ENCODE measurements at places on chromosomes 11 and 22.

GRCh38 chr11:133984828-133985227 lies 28.1 kb upstream of the IGSF9B start:
- no peak for DNase-seq

GRCh38 chr22:19785461-19786263 lies 25.1 kb downstream of the TBX1 start:
- DNase-seq: no peak

DNA sequence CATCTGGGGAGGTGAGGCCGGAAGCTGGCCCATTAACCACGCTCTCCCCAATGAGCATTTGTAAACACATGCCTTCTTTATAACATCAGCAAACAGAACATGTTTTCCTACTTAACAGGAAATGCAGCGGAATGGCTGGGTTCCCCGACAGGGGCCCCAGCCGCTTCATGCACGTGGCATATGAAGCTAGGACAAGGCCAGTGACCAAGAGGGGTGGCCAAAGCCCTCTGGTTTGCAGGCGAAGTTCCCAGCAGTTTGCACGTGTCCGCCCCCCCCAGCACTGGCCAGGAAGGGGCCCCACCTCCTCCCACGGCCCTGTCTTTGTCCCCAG lies 38.7 kb upstream of the LINC01488 start:
- DNase-seq: no peak

DNA sequence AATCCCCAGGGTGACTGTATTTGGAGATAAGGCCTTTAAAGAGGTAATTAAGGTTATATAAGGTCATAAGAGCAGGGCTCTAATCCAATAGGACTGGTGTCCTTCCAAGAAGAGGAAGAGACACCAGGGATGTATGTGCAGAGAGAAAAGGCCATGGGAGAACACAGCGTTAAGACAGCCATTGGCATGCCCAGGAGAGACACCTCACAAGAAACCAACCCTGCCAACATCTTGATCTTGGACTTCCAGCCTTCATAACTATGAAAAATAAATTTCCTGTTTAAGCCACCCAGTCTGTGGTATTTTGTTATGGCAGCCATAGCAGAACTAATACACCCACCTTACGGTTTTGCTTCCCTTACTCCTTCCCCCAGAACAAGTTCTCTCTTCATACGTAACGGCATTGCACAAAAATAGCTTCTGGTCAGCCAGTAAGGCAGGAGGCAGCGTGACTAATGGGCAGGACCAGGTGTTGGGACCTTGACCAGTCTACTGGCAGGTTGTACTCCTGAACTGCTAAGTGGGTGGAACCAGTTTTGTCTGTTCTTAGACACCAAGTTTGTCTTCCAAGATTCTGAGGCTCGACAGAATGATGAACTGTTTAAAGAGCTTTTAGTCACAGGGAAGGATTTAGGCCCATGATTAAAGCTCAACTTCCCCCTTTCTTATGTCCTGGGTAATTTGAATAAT lies 31.9 kb upstream of the UPB1 start:
- DNase-seq: no peak

- no peak for DNase-seq
Observed at GRCh38 chr11:34890089-34890488, 26.1 kb downstream of the APIP start.

DNA sequence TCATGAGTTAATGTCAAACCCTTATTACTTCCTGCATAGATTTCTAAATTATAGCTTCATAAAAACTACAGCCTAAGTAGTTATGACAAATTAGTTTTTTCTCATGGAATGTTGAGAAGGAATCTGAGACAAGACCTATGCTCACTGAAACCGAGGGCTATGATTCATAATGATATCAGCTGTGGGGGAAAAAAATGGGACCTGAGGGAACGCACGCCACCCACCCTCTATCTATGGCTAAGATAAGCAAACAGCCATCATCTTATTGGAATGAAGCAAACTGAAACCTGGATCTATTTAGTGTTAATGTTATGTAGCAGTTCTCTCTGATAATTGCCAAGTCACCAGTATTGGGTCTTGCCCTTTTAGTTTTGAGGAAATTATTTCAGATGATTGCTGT lies 906.9 kb upstream of the RAG2 start:
- no peak for DNase-seq

DNA sequence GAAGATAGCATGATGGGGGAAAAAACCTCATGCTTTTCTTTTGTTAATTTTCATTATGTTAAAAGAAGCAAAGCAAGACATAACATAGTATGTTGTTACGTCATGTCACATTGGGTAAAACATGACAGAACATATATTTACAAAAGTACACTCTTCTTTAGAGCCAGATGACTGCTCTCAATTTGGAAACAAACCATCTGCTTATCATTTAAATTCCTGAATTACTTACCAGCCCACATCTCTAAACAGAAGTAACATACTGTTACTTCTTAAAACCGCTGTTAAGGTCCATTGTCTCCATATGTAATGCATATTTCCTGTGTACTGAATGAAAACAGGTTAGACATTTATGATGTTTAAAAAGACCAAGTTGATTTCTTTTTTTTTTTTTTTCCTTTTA lies 100.0 kb downstream of the TMEM135 start:
- no peak for DNase-seq

GRCh38 chr11:134045799-134046635 lies 22.9 kb upstream of the JAM3 start:
- DNase-seq: no peak

- peak; percentile 16 for DNase-seq
Observed at GRCh38 chr22:45064313-45065278, 54.8 kb upstream of the PHF21B start.

- no peak for DNase-seq
Observed at GRCh38 chr11:92837595-92837994, 131.9 kb upstream of the MTNR1B start.

DNA sequence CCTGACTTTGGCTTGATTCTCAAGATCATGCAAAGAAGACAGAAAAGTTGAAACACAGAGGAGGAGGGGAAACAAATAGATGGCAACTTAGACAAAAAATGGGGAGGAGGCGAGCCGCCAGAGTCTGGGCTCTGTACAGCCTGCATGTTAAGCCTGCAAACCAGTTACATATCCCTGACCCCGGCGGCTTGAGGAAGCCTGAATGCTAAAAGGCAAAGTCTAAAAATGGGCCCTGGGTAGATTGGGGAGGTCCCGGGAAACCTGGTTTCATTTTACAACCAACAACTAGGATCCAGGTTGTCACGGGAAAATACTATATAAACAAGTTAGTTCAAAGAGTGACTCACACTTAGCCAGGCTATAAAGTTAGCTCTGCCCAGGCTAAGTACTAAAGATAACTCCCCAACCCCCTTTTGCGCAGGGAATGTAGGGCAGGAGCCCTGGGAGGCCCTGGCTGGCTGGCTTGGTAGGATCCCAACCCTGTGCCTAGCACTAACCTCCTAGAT lies 18.8 kb upstream of the ZBTB16 start:
- DNase-seq: no peak

DNA sequence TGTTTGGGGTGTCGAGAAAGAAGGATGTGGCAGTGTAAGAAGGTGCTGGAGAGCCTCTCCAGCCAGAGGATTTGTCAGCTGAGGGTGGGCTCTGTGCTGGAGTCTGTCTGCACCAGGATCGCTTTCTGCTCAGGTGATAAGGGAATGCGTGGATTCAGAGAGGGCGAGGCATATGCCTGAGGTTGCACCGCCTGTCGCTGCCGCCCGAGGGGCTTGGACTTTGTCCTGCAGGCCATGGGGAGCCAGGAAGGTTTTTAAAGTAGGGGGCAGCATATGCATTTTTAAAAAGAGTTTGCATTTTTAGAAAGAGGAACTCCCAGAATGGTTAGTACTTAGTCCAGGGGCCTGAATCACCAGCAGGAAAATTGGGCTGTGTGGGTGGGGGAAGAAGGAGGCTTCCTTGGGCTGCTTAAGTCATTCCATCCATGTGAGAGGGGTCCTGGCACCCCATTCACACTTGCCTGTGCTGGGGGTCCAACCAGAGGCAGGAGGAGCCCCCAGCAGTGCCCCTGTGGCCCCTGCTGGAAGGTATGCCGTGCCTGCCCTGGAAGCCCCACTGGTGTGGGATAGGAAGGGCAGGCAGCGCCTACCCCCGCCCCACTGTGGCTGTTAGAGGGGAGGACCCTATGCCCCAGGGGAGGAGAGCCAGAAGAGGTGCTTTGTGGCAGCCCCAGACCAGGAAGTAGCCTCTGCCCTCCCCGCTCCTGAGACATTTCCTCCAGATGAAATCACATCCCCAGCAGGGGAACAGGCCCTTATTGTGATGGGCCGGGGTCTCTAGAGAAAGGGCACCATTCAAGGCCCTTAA lies 35.8 kb upstream of the MYRF start:
- DNase-seq: no peak
